Hematopoietic multipotent progenitor cell treated with erythropoietin and hydrocortisone succinate and interleukin-3 and kit ligand, for 17 days (in vitro differentiated cells): ENCODE measurements at places on chromosomes 5 and 9.

- DNase-seq: no peak
Measured at GRCh38 chr5:50791813-50792212, 125.4 kb downstream of the PARP8 start.

DNA sequence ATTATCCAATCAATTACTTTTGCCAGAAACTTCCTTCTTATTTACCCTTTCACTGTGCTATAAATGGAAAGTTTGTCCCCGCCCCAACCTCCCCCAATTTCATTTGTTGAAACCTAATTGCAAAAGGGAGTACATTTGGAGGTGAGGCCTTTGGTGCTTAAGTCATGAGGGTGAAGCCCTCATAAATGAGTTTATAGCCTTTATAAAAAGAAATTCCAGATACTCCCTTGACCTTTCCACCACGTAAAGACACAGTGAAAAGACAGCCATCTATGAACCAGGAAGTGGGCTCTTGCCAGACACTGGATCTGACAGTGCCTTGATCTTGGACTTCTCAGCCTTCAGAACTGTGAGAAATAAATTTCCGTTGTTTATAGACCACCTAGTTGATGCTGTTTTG lies 82.3 kb downstream of the NUDT12 start:
- no peak for DNase-seq

- DNase-seq: no peak
Measured at GRCh38 chr5:173736374-173736773, 119.9 kb upstream of the BOD1 start.

DNA sequence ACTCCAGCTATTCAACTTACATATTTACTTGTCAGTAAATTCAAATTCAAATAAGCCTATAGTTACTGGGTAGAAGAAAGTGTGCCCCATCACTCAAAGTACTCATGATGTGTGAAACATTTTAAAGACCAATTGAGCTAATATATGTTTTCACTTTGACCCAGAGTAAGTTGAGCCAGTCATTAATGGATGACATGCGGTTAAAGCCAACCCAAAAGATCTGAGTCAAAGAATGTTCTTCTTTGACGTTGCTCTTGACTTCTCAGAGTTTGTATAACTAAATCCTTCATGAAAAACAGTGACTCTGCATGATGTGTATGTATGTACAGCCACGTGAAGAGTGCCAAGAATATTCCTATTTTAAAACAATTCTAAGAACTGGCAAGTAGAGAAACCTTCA lies 237.4 kb downstream of the NR2F1-AS1 start:
- no peak for DNase-seq

DNA sequence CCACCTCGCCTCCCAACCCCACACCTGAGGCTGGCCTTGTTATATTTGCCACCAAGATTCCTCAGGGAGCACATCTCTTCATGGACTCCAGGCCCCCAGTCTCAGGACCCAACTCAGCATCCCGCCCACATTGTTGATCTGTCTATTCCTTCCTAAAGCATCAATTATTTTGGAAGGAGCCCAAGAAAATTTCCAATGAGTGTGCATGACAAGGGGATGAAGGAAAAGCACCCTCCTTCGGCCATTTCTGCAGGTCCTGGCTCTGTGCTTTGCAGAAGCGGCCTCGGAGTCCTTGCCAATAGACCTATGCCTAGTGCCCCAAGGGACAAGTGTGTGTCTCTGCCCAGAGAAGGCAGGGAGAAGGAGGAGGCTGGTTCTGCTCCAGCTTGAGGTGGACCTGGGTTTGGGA lies 273.2 kb downstream of the GADD45G start:
- no peak for DNase-seq

- no peak for DNase-seq
Measured at GRCh38 chr9:96116275-96117064, 185.5 kb downstream of the HSD17B3 start.

GRCh38 chr5:173924899-173925298 lies 36.8 kb downstream of the CPEB4 start:
- peak; percentile 49 for DNase-seq

DNA sequence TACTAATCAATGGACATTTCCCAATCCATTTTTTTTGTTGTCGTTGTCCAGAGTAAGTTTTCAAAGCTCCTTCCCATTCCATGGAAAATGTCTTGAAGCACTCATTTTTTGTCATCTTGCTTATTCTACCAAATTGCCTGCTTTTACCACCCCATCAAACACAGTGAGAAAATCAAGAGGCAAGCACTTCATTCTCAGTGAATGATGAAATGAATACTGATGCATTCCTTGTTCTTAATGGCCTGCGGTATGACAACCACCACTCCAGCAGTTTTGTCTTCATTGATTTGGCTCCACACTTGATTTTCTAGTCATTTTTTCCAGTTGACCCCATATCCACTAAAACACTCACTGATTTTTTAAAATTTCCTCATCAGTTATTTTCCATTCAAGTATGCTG lies 193.5 kb upstream of the ANKH start:
- DNase-seq: no peak

DNA sequence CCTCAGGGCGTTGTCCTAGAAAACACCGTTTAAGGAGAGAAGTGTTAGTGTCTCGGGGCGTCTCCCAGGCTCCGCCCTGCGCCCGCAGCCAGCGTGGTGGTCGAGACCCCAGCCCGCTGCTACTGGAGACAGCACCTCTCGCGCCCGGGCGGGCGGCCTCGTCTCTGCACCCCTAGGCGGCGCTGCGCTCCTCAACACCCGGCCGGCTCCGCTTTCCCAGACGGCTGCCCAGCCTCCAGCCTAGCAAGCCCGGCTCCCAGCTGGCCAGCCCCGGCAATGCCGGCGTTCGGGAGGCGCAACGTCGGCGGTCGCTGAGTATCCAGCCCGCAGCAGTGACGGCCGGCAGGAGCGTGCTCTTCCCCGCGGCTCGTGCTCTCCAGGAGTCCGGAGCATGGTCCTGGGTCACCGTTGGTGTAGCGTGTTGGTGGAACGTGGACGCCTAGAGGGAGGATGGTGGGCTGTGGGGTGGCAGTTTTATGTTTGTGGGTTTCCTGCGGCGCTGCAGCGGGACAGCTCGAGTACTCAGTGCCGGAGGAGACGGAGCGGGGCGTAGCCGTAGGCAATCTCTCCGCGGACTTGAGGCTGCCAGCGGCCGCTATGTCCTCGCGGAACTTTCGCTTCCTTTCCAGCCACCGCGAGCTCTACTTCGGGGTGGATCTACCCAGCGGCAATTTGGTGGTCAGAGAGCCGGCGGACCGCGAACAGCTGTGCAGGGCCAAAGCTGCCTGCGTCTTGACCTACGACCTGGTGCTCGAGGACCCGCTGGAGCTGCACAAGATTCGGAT lies 536 bp downstream of the PCDHAC1 start:
- DNase-seq: no peak

DNA sequence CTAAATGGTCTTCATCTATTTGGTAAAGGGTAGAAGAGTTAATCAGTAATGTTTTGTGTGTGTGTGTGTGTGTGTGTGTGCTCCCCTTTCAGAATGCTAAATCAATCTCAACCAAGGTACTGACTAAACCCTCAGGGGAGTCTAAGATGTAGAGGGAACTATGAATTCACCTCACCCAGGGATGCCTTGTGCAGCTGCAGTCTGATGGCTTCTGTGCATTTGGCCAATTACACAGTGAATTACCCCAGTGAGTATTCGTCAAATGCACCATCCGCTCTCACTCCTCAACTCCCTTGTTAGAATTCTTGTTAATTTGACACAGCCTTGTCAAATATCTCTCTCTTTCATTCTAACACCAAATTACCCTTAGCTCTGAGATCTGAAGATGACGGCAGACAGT lies 234.6 kb downstream of the GABRB2 start:
- DNase-seq: no peak

GRCh38 chr9:115598751-115599150 lies 480.8 kb upstream of the TNC start:
- DNase-seq: no peak

DNA sequence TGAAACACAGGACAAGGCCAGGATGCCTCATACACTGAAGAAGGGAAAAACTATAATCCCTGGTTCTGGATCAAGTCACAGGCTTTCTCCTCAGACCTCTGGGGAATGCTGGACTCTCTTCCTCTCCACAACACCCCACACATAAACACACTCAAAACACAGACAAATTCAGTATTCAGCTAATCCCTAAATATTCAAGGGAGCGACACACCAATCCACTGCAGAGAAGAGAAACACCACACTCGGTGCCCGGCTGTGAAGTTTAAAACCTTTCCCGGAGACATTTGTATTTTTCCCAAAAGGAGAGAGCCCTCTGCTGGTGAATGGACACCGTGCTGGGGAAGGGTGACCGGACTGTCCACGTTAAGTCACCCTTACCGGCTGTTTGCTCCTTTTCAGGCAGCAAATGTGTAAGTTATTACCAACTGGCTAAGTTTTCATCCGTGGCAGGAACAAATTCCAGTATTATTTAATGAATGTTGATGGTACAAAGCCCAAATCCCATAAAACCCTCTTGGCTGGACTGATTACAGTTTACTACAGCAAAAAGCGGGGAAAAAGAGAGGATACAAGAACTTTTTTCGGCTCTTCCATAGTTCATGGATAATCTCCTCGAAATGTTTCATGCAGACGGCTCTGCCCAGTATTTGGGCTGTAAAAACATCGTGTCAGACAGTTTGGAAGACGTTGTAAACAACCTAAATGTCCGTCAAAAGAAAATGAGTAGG lies 130.9 kb upstream of the SLC30A5 start:
- peak; percentile 41 for DNase-seq

- no peak for DNase-seq
Measured at GRCh38 chr5:168786147-168786546, 207.0 kb upstream of the PANK3 start.

GRCh38 chr5:115456056-115456455 lies 88.5 kb downstream of the FEM1C start:
- no peak for DNase-seq

DNA sequence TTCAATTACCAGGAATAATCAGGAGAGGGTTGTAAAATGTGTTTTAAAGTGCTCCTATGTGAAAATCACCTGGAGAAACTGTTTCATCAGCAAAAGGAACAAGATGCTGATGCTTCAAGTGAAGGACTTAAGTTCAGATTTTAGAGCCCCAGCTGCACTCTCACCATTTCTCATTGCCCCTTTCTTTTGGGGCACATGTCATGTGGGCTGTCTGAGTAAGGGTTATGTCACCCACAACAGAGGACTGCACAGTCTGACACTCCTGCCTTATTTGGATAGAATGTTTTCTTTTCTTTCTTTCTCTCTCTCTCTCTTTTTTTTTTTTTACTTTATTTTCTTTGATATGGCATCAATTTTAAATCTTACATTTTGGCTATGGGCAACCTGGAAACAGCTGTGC lies 204.1 kb upstream of the EFNA5 start:
- DNase-seq: no peak

DNA sequence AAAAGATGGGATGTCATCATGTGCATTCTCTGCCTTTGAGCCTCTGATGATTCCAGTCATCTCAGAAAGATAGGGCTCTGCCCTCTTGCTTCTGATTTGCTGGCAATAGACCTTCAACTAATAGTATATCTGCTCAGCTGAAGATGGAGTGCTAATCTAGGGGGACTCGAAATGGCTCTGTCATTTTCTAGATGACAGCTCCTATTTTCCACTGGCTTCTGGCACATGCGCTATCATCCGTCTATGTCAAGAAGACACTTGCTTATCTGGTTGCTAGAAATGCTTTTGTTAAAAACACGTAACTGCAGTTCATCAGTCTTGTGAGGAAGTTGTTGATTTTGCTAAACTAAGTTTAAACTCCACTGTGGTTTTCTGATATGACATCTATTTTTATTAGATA lies 265.5 kb upstream of the ZNF608 start:
- DNase-seq: no peak

DNA sequence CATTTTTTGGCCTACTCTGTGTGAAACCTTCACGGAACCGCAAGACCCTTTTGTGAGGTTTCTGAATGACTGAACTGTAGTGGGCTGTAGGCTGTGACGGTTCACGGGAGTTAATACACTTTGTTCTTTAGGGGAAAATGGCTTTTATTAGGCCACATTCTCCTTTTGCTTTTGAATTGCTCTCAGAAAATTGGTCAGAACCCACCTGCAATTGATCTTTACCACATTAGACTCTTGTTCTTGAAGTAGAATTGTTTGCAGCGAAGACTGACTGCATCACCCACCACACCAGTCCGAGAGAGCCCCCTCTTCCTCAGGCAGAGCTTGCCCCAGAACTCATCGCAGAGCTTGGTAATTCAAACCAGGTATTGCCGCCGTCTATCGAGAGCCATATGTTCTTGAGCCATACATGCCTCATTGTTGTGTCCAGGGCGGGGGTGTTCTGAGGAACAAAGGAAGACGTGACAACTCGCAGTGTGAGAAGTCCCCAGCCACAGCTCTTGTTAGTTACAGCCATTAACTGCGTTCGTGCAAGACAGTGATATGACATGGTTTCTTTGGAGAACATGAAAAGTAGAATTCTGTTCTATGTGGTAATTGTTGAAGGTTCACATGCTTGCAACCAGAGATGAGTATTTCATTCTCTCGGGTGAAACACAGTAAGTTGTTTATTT lies 166.4 kb upstream of the OTULINL start:
- no peak for DNase-seq

GRCh38 chr9:128733256-128733655 lies 9.3 kb upstream of the ZDHHC12 start:
- DNase-seq: peak; percentile 71
